ENCODE measurements at places on chromosomes 6 and 20.

DNA sequence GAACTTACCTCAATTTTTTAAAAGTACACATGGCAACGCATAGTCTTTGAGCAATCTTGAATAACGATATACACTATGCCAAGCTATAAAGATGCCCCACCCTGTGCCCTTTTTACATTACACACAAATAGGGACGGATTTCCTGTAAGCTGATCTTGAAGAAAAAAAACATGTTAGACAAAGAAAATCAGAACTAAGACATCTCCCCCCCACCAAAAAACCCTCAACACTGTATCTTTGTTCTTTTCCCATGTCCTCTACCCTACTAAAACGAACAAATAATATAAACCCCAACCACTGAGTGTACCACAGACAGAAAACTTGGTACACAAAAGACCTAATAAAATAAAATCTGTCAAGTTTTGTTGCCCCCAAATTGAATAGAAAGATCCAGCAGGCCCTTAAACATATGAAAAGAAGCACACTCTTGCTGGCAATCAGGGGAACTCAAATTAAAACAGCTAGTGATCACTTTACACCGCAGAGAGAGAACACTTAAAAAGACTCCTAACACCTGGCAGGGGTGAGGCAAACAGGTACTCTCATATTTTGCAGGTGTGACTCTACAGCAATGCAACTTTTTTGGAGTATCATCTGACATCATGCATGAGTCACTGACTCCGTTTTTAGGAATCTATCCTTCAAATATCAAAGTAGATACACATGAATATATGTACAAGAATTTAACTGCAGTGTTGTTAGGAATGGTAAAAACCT, 29.6 kb downstream of the BACH2 start:
- DNase-seq: no peak

DNA sequence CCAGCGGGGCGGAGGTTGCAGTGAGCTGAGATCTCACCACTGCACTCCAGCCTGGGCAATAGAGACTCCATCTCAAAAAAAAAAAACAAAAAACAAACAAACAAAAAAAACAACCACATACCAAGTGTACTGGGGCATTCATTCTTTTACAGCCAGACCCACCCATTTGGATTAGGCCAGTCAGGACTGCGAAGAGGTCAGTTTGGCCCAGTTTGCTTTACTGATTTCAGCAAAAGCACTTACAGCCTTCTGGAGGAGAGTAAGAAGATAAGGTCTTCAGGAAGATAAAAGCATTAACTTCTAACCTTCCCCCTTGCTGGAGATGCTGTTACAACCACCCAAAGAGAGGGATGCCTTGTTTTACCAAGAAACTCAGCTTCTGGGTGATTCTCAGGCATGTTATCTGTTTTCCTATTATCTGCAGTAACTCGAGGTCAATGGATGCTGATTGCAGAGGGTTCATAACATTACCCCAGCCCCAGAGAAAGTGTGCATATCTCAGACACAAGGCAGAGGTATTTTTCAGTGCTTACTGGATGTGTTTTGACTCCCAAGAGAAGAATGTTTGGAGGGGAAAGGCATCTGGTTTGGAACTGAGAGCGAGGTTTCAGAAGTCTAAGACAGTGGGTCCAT, 118.9 kb downstream of the RIN2 start:
- DNase-seq: no peak

DNA sequence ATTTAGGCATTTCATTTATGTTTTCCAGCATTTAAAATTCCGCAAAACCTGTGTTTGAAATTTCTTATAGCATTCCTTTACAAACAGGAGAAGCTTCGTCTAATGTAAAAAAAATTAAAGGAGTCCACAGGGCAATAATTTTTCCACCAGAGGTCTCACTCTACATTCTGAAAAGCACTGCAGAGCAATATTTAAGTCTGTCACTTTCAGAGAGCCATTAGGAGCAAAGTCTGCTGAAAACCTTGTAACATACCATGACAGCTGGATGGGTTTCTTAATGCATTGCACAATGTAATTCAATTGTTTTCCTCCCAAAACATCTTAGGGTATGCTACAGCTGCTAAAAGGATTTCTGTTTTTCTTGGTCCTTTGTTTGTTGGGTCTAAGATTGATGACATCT, 18.0 kb downstream of the BAG2 start:
- peak; percentile 56 for DNase-seq

DNA sequence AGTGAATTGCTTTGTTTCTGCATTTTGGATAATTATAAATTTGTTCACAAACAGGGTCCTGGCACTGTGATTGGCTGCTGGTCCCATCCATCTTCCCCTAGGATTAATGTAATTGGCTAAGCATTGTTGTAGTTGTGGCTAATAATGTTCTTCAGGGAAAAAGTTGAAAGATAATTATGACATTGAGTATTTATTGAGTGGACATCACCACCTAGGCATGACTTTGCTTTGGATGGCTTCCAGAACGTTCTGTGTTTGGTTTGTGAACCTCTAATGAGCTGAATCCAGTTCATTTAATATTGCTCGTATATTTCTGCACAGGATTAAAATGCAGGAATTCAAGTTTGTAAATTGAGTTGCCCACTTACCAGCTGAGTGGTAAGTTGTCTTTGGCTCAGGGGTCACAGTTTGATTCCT, 55.1 kb downstream of the ARID1B start:
- DNase-seq: no peak

- DNase-seq: no peak
Measured at GRCh38 chr6:127022302-127022701, 96.2 kb upstream of the RSPO3 start.

GRCh38 chr20:19783966-19784401, 25.9 kb downstream of the RIN2 start:
- DNase-seq: no peak

DNA sequence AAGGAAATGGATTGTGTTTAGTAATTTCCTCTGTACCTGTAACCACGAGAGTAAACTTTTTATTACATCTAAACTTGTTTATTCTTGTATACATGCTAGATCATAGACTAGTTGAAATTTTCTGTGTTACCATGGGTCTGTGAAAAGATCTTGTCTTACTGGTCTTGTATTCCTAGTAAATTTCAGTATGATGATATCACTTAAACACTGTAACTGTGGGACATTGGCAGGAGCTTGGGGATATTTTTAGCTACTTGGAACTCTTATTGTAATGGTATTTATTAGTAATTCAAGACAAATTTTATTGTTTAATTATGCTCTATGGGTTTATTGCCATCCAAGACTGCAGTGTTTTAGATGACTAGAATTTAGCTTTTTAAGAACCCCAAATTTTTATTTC, 25.9 kb upstream of the TULP4 start:
- no peak for DNase-seq

DNA sequence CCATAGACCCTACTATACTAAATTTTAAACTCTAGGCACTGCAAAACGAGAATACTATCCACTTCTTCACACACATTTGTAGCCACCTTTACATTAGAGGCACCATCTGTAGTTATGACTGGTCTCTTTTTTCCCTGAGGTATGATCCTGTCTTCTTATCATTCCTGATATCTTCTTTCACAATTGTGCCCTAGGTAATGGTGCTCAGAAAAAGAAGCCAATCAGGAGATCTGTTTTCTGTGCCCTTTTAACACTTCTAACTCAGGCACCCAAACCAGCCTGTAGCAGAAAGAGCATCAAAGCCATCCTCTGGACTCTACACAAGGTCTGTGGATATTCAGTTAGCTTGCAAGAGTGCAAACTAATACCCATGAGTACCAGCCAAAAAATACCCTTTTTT, 149.7 kb upstream of the SGK1 start:
- no peak for DNase-seq

GRCh38 chr20:20051767-20052073, 546 bp downstream of the CRNKL1 start:
- no peak for DNase-seq

DNA sequence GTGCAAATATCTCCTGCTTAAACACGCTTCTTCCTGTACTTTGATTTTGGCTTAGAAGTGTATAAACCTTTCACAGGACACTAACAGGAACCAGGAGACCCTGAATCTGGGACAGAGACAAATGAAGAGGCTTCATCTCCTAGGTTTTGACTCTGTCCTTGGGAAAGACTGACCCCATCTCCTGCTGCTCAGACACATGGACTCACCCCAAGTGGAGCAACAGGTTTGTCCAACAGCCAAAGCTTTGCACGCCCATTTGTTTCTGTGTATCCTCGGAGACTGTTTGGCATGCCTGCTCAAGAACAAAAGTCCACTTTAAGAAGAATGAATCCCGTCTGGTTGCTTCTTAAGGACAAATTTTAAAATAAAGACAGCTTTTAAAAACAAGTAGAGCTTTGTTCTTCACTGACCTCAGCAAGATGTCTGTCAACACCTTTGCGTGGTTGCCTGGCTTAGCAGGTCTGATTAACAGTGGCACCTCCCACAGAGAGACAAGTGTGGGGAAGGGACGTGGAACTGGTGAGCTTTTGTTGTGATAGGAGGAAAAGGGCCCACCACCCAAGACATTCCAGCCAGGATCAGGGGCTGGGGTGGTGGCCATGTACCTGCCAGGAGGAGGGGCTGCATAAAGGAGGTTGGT, 202.6 kb downstream of the SOD2 start:
- DNase-seq: no peak

DNA sequence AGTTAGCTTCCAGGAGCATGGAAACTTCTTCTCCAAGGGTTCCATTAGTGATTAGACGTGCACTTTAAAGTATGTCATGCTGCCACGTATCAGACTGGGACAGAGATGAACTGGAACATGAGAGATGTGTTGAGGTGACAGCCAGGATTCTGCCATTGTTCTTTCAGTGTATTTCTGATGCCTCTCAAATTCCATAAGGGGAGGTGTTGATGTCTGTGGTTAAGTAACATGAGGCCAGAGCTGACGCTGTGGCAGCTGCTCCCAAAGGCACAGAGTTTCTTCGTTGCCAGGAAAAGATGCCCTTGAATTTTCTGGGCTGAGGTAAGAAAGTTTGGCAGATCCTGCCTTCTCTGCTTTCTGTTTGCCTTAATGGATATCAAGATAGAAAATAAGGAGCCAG, 63.5 kb downstream of the TRMT6 start:
- no peak for DNase-seq

DNA sequence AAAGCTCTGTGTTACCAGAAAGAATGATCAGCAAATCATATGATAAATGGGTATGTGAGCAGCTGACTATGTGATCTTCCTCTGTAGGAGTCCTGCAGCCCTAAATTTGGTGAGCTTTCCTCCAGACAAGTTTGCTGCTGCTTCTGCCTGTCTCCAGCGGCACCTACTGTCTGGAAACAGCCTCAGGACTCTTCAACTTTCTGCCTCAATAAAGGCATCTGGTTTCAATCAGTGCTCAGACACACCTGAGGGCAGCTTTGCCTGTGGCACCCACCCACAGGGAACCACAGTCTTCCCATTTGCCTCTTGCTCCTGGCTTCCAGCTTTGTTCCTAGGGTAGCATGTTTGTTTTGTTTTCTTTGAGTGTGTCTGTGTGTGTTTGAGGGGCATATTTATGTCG, 727.9 kb upstream of the MAN1A1 start:
- DNase-seq: peak; percentile 32

- DNase-seq: peak; percentile 90
Measured at GRCh38 chr6:31285486-31285885, 13.6 kb upstream of the HLA-C start.

DNA sequence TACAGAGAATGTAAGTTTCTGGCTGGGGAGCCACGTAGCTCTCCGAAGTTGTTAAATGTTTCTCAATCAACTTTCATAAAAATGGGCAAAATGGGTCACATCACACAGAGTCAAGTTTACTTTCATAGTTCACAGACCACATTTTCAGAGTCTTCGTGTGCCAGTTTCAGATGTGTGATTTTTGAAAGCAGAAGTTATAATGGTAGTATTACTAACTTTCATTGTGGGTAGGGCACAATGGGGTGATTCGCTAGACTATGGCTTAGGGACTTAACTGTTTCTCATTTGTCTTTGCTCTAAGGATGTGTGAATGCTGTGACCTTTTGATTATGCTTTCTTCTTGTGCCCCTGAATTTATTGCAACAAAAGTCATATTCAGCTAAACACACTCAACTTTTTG, 109.0 kb upstream of the SUPT3H start:
- DNase-seq: peak; percentile 38

GRCh38 chr6:111739257-111739696, 133.6 kb upstream of the TRAF3IP2 start:
- DNase-seq: no peak

GRCh38 chr6:2072453-2072852, 173.0 kb downstream of the GMDS start:
- no peak for DNase-seq

DNA sequence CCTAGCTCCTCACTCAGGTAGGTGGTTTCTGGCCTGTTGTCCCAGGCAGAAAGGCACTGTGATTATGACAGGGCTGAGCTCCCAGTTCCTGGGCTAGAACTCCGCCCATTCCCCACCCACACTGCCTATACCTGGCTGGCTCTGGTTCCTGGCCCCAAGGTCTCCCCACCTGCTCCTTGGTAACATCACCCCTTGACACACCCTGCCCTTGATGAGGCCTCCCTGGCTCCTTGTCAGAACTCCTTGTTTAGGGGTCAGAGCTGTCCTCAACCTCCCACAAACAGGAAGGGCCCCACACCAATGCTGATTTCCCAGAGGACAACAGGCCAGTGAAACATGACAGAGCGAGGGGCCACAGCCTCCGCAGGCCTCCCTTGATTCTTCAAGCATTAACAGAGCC, 15.5 kb upstream of the MYMX start:
- no peak for DNase-seq

DNA sequence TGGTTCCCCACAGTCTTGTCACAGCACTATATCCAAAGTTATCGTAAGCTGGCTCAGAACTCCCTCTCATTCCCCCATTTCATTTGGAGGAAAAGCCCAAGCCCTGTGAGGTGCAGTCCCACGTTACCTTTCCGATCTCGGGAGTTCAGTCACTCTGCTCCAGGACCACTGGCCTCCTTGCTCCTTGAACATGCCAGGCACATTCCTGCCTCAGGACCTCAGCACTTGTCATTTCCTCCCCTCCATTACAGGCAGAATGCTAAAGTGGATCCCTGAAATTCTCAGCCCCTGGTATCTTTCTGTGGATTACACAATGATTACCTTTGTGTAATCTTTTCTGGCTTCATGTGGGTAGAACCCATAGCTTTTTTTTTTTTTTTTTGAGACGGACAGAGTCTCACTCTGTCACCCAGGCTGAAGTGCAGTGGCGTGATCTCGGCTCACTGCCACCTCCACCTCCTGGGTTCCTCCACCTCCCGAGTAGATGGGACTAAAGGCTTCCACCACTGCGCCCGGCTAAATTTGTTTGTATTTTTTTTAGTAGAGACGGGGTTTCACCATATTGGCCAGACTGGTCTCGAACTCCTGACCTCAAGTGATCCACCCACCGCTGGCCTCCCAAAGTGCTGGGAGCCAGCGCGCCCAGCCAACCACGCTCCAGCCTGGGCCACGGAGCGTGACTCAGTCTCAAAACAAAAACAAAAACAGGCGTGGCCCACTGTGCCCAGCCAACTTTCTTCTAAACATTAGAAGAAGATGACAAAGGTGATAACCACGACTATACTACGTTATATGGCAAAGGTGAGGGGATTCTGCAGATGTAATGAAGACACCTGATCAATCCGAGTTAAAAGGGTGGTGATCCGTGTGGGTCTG, 4.0 kb upstream of the OXT start:
- DNase-seq: no peak
